ENCODE measurements at places on chromosomes 3 and 15.

GRCh38 chr15:101068523-101068960, 149.4 kb downstream of the LRRK1 start:
- no peaks in the 10 kb centered on the region for H3K27me3 ChIP-seq
- H3K4me1 ChIP-seq, result peaks cover 23% of the 10 kb centered on the region
- H3K36me3 ChIP-seq, result no peaks in the 10 kb centered on the region
- DNase-seq, result no peak

- no peaks in the 10 kb centered on the region for H3K36me3 ChIP-seq
- DNase-seq, result no peak
- no peaks in the 10 kb centered on the region for H3K27me3 ChIP-seq
- H3K4me3 ChIP-seq, result no peak overlapping the region
- H3K27ac ChIP-seq, result no peak overlapping the region
Measured at GRCh38 chr3:52843108-52843865, 8.5 kb upstream of the MUSTN1 start.

- no peaks in the 10 kb centered on the region for H3K36me3 ChIP-seq
- H3K27me3 ChIP-seq, result no peaks in the 10 kb centered on the region
- no peak overlapping the region for H3K4me3 ChIP-seq
- H3K27ac ChIP-seq, result no peak overlapping the region
Measured at GRCh38 chr15:60939389-60939788, 289.7 kb downstream of the RORA start.

- no peak for DNase-seq
- no peak overlapping the region for H3K4me3 ChIP-seq
Measured at GRCh38 chr3:64467255-64467944, 220.4 kb downstream of the ADAMTS9 start.

- no peaks in the 10 kb centered on the region for H3K27me3 ChIP-seq
- H3K4me3 ChIP-seq, result no peak overlapping the region
- H3K27ac ChIP-seq, result no peak overlapping the region
Measured at GRCh38 chr15:89900849-89901248, 7.1 kb upstream of the AP3S2 start.

DNA sequence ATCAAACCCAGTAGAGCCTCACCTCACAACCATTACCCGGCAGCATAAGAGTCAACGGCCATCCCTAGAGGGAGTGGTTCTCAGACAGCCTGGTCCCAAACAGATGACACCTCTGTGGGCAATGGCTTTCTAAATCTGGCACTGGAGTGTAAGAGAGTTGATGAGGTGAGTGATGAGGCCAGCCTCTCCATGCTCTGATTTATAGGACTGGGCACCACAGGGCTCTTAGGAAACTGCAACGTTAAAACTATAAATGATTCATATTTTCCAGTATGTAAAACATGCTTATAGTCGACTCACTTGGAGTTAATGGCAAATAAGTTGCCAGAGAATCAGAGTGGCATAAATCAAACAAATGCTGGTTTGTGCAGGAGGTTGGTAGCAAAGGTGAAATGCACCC, 187.7 kb downstream of the GREM1 start:
- H3K4me1 ChIP-seq, result no peaks in the 10 kb centered on the region
- H3K4me3 ChIP-seq, result no peak overlapping the region
- H3K36me3 ChIP-seq, result no peaks in the 10 kb centered on the region
- H3K27ac ChIP-seq, result no peak overlapping the region
- no peak for DNase-seq
- no peaks in the 10 kb centered on the region for H3K27me3 ChIP-seq

DNA sequence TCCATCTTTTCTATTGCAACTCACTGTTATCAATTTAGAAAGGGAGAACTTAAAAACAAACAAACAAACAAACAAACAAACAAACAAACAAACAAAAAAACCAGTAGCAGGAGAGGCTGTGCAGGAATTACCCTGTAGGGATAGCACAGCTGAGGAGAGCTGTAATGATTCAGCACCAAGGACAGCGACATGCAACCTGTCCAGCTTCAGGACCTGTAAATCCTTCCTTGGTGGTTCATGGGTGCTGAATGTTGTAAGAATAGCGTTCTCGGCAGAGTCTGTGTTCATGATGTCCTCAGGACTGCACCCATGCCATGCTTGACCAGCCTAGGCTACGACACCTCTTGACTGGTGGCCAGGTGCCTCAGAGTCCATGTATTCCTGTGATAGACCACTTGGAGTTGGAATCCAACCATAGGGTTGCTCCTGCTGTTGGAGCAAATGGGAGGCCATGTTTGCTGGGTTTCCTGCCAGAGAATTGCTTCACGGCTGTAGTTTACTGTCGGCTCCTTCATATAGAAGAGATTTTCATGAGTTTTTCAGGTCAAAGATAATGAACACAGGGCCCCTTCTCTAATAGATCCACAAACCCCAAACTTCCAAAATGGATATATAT, 65.9 kb downstream of the CACNA2D3 start:
- H3K27me3 ChIP-seq, result no peaks in the 10 kb centered on the region
- DNase-seq, result peak; percentile 72
- peaks cover 3% of the 10 kb centered on the region for H3K4me1 ChIP-seq
- H3K27ac ChIP-seq, result no peak overlapping the region

- peaks cover 8% of the 10 kb centered on the region for H3K4me1 ChIP-seq
- H3K4me3 ChIP-seq, result no peak overlapping the region
- DNase-seq, result no peak
- no peak overlapping the region for H3K27ac ChIP-seq
- no peaks in the 10 kb centered on the region for H3K27me3 ChIP-seq
Measured at GRCh38 chr3:140113996-140114788, 179.2 kb downstream of the CLSTN2 start.

All from H1 (cell line).